Stimulated activated CD4-positive, alpha-beta T cell treated with anti-CD3 and anti-CD28 coated beads, Interleukin-2, amount 100 ng/mL, for 24 hours (primary cell): ENCODE measurements at places on chromosomes 1 and 21.

GRCh38 chr1:90715309-90715708 is 1.8 kb downstream of the BARHL2 start:
- no peak for DNase-seq

- DNase-seq = peak; percentile 46
These were observed at the start of gene FHAD1 for GRCh38 chr1:15246960-15247614. Gene FHAD1 (plus strand): TSS chr1:15247223. CDS start chr1:15251785, 4,562 bp downstream.

GRCh38 chr1:245663841-245664240 is 509.1 kb downstream of the KIF26B start:
- no peak for DNase-seq

GRCh38 chr1:119956306-119956705 is 60.0 kb upstream of the ADAM30 start:
- DNase-seq = no peak

- no peak for DNase-seq
These were observed 146.8 kb downstream of the PAPPA2 start for GRCh38 chr1:176609556-176610408.

DNA sequence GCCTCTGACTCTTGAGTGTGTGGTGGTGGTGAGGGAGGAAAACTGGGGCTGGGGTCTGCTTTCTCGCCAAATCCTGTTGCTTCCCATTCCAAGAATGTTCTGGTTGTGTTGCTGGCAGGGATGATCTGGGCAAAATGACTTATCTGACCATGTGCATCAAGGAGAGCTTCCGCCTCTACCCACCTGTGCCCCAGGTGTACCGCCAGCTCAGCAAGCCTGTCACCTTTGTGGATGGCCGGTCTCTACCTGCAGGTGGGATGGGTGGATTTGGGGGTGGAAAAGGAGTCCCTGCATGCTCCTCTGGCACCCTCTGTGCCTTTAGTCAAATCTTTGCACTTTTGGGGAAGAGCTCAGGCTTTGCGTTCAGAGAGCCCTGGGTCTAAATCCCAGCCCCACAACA is 18.1 kb downstream of the CYP4B1 start:
- DNase-seq = no peak

- no peak for DNase-seq
These were observed 212.6 kb downstream of the TGFB2 start for GRCh38 chr1:218557731-218558130.

GRCh38 chr1:66535853-66536252 is 1.9 kb downstream of the SGIP1 start:
- no peak for DNase-seq

GRCh38 chr1:226417830-226418546 is 10.1 kb upstream of the PARP1 start:
- no peak for DNase-seq

- no peak for DNase-seq
These were observed 20.9 kb downstream of the USP48 start for GRCh38 chr1:21762022-21762404.

- no peak for DNase-seq
These were observed 47.4 kb downstream of the OLIG1 start for GRCh38 chr21:33117101-33117888.

DNA sequence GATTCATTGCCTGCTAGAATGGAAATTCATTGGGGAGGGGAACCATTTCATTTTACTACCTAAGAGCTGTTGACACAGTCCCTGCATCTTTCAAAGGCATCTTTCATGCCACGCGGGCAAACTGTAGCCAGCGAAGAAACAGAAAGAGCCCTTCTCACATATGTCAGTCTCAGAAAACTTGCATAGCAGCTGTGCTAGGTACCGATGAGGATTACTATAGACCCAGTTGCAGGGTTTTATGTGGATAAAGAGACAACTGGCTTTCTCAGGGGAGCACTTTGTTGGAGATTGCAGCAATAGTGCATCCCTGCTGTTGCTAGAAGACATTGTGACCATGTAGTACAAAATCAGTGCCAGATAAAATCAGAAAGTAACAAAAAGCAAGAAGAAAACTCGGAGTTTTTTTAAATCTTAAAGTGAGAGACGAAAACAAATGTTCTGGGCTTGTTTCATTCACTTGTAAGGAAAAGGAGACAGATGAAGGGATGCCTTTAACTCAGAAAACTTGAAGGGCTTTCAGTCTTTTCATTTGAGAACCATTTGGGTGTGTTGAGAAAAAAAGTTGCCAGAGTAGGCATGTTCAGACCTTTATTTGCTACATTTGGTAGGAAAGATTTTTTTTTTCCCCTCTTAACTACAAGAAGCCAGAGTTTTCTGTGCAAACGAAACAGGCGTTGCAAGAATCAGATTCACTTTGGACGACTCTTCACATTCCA is 804.1 kb downstream of the USP25 start:
- no peak for DNase-seq

GRCh38 chr1:22275626-22276395 is 132.9 kb upstream of the WNT4 start:
- peak; percentile 45 for DNase-seq

DNA sequence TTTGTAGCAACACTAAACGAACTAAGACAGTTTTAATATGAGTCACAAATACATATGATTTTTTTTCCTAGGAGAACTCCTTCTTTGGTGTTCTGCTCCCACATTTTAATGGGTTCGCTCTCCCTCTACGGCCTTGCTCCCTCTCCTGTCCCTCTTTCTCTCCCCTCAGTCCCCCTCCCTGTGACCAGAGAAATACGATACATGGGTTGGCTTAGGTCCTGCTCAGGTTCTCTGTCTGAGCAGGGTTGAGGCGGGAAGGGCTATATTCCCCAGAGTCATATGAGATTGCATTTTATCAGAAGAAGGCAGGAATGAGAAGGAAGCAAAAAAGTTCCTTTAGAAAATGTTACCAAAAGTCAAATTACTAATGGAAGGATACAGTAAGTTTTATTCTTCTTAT is 44.6 kb downstream of the UBE2U start:
- DNase-seq = no peak

GRCh38 chr21:41921021-41921420 is 32.8 kb downstream of the C2CD2 start:
- no peak for DNase-seq

DNA sequence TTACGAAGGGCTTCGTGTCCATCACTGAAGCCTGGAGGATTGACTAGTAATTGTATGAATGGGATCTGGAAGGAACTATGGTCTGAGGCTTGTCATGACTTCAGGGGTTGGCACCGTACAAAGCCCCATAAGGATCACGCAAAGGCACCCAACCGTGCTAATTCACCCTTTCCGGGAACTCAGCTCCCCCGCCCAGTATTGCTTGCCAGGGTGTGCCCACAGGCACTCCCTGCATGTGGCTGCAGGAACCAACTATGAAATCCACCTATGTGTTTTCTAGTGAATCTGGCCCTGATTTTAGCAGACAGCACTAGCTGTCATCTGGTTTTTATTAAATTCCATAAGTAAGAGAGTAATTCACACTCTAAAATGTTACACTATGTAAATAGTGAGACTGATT is 139.2 kb downstream of the TM2D1 start:
- no peak for DNase-seq

DNA sequence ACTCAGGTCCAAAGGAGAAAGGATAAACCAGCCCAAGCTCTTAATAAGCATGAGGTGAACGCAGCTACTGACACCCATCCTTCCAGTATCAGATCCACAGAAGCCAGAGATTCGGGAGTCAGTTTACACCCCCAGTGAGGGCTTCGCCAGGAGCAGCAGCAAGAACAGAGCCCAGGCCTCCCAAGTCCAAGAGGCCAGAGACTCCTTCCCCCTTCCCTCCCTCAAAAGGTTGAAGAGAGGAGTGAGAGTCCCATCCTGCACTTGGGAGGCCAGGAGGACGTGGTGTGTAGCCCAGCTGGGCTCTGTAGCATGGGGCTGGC is 72.8 kb downstream of the MRPL37 start:
- no peak for DNase-seq

GRCh38 chr1:3668585-3669300 is 16.4 kb downstream of the TP73 start:
- DNase-seq = no peak

GRCh38 chr1:6143395-6143794 is 36.7 kb downstream of the CHD5 start:
- no peak for DNase-seq

GRCh38 chr1:242002072-242002471 is 3.2 kb upstream of the MAP1LC3C start:
- no peak for DNase-seq

DNA sequence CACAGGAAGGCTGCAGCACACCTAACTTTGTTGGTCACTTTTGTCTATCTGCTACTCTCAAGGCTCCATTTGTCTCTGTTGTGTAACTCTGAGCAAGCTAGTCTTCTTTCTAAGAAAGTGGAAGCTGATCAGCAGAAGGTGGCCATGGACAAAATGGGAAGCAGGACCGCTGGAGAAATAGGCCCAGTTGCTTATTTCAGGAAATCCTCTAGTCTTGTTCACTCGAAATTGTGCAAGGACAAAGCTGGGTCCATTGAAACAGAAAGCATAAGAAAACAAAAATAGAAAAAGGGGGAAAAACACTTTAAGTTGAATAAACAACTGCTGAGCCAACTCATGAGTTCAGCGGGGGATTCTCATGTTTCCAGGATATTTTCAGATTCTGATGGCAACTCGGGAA is 150.1 kb downstream of the PBX1 start:
- no peak for DNase-seq

DNA sequence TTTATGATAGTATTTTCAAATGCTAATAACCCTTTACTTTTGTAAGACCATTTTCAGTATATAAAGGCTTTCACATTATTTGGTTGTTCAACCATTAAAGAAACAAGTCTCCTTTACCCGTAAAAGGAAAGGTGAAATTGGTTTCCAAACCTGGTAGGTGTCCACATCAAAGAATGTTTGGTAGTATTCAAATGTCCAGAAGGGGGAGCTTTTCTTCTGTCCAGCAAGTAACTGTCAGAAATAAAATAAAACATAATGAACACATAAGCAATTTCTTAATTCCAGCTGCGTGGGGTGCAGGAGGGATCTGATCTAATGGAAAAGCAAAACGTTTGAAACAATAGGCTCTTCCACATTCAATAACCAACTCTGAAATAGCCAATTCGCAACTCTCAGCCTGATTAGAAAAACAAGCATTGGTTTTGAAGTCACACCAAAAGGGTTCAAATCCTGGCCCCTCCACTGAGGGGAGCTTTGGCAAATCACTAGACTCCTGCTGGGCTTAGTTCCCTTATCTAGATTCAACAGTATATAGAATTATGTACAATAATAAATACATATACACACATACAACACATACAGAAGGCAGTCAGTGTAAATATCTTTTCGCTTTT is 11.0 kb downstream of the YIPF1 start:
- no peak for DNase-seq

DNA sequence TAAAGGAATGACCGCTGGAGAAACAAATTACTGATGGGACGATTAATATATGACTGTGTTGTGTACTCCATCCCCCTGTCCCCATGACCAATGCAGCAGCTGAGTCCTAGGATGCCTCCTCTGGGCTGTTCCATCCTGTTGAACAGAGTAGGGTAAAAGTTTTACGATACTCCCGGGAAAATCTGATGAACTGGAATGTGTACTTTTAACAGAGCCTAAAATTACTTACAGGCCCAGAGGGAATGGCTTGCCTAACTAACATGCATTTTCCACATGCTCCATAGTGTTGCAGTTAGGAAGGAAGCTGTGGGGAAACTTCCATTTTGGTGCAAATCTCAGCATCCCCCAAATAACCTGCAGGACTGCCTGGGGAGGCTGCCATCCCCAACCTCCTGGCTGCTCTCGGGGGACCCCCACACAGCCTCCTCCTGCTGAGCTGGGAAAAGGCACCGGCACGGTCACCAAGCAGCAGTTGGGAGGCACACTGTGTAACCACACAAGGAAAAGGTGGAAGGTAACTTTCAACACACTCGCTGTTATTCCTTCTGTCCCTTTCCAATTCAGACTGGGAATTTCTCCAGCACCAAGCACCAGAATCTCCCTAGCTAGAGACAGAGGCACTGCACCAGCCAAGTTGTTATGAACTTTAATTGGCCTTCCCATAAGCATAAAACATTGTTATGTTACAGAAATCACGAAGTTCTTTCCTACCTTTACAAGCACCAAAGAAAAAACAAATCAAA is 97.2 kb downstream of the BCAR3 start:
- DNase-seq = no peak

DNA sequence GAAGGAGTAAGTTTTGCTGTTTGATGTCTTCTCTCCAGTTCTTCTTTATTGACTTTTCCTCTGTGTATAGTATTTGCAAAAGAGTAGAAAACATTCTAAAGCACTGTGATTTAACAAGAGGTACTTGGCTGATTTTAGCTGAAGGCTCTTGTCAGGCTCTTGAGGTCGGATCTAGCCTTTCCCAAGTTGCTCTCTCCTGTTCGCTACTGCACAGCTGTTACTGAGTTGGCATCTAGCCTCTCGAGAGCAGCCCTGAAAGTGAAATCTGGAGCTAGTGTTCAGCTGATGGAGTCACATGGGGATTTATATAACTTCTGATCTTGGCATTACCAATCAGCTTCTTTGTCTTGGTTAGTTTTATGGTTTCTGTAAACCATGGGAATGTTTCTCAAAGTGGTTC is 193.1 kb downstream of the RYR2 start:
- no peak for DNase-seq

GRCh38 chr1:109091078-109091838 is 694 bp downstream of the TMEM167B start:
- DNase-seq = peak; percentile 31

GRCh38 chr21:25512095-25513081 is 94.9 kb downstream of the MRPL39 start:
- no peak for DNase-seq

GRCh38 chr1:175824079-175824478 is 80.7 kb upstream of the TNR start:
- DNase-seq = peak; percentile 59

- DNase-seq = no peak
These were observed 141.5 kb downstream of the KAZN start for GRCh38 chr1:14740016-14740415.

- DNase-seq = no peak
These were observed 49.6 kb downstream of the OSBPL9 start for GRCh38 chr1:51666478-51666877.

DNA sequence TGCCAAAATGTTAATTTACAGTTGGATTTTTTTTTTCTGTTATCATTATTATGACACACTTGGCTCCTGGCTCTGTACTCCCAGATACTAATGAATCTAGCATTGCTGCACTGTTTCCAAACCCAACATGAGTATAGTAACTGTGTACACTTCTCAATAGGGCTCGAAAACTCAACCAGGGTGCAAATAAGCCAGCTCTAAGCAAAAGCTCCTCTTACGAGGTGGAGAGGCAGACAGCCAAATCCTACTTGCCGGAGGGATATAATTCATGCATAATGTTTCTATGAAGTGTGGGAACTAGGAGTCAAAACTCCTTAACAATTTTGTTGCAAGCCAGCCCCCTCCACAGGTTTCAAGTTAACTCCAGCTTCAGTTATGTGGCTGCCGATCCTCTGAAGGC is 510.4 kb upstream of the ZP4 start:
- no peak for DNase-seq

GRCh38 chr1:162390396-162391185 is 9.1 kb downstream of the C1orf226 start:
- DNase-seq = no peak
